ENCODE measurements at places on chromosomes 12 and 14.

DNA sequence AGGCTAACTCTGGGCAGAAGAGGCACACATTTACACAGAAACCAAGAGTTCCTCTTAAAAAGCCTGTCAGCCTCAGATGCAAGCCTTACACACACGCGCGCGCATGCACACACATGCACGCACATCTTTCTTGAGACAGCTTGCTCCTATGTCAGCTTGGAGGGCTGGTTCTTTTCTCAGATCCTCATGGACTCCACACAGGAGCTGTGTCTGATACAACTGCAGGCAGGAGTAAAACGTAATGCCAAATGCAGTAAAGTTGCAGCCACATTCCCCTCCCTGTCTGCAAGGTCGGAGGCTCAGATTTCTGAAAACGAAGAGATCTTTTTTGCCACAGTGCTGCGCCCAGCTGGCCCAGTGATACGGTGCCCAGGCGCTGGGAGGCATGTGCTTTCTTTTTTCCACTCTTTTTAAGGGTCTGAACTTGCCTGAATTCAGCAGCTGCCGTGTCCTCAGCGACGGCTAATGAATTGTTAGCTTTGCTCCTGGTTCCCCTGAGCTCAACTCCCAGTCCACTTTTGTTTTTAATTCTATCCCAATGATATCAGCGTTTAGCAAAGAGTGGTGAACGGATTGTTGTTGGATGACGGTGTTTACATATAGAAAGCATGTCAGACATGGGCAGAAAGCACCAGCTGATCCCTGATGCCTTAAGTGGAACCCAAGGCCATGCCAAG lies 72.9 kb upstream of the FOXN3 start:
- DNase-seq: peak; percentile 83

DNA sequence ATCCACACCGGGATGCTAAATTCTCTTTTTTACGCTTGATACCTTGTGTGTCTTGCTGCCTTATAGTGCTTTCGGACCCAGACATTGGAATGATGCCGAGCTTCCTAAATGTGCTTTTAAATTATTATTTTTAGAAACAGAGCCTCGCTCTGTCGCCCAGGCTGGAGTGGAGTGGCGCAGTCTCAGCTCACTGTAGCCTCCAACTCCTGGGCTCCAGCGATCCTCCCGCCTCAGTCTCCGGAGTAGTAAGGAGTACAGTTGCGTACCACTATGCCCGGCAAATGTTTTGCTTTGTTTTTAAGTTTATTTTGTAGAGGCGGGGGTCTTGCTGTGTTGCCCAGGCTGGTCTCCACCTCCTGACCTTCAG lies 489 bp upstream of the EML5 start:
- no peak for DNase-seq

DNA sequence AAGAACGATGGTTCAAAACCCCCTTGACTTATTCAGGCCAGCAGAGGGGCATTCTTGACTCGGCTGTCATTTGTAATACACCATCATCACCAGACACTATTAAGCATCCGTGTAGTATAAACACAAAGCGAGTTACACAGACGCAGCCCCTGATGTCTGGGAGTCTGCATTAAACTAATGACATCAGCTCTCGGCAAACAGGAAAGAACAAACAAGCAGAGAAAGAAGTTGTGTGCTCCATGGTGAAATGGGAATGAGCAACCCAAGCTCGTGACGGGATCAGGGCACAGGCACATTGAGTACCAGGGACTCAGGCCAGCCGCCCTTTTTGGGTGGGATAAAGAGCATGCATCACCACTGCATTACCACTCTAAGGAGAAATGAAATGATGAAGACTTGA lies 460.1 kb downstream of the MED13L start:
- DNase-seq: no peak

GRCh38 chr14:63543826-63544406 lies 739 bp upstream of the PPP2R5E start:
- peak; percentile 68 for DNase-seq

DNA sequence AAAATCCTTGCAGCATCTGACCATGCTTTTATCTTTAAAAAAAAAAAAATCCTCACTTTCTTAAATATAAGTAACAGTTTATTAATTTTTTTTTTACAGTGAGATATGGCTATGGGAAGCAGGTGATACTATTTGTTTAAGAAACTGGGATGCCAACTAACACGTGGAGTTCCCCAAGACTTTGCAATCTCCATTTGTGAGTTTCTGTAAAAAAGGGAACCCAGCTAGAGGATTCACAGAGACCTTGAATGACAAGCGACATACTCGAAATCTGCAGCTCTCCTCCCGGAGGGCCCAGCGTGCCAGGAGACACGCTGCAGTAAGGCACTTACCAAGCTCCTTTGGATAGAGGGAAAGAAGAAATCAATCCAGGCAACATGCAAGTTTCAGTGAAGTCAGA lies 30.1 kb downstream of the SLC15A4 start:
- DNase-seq: no peak

- DNase-seq: no peak
Measured at GRCh38 chr12:129657179-129657578, 246.6 kb downstream of the TMEM132D start.

- peak; percentile 34 for DNase-seq
Measured at GRCh38 chr12:123532808-123533649, 490 bp downstream of the RILPL1 start.

GRCh38 chr14:104924421-104925213 lies at the start of gene PLD4:
Gene PLD4 (plus strand): TSS chr14:104924879. CDS start chr14:104927141, 2,262 bp downstream.
- DNase-seq: no peak

- no peak for DNase-seq
Measured at GRCh38 chr12:51127050-51127729, 43.8 kb upstream of the CSRNP2 start.

DNA sequence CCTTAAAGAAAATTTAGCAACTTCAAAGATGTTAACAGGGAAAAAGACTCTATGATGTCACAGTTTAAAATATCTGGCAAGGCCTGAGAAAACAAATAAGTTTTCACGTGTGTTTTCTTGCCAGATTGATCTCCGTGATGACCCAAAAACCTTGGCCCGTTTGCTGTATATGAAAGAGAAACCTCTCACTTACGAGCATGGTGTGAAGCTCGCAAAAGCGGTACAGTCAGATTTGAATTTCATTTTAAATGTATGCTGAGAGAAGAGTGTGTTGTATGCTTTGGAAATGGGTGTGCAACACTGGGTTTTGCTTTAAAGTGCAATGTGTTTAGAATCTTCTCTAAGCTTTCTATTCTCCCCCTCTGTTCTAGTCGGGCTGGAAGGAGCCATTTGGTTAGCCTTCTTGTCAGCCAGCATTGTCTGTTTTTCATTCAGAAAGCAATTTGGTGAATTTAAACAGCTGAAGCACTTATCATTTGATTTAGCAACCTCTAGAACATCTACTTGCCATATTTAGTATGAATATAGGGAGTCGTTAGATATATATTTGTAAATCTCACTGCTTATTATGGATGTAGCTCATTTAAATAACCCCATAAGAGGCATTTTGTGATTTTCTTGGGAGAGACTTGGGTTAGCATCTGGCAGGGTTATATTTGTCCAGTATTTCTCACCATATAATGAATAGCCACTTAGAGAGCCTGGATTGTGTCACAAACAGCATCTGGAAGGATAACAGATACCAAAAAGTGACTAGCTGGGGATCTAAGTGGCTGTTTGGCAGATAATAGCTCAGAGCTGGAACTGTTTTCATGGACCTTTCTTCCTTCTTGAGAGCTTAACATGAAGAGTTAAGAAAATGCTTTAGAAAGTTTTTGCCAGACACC lies 35.5 kb downstream of the GPHB5 start:
- peak; percentile 97 for DNase-seq

- no peak for DNase-seq
Measured at GRCh38 chr14:72790887-72791566, 102.9 kb downstream of the DPF3 start.

DNA sequence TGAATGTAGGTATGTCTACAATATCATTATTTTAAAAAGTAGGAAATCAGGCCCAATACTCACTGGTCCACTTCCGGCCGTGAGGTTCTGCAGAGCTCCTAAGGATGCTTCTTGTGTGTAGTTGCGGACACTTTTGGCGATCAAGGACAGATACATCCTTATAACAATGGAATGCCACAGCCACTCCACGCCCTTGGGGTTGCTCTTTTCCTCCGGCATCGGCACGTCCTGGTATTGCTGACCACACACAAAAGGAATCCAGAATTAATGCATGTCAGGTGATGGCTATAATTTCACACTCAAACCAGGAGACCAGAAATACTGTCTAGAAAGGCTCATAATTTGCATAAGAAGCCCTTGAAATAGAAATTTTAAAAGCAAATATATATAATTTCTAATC lies 65.6 kb upstream of the YARS2 start:
- no peak for DNase-seq

- peak; percentile 33 for DNase-seq
Measured at GRCh38 chr12:120834489-120835303, 69.5 kb downstream of the SPPL3 start.

DNA sequence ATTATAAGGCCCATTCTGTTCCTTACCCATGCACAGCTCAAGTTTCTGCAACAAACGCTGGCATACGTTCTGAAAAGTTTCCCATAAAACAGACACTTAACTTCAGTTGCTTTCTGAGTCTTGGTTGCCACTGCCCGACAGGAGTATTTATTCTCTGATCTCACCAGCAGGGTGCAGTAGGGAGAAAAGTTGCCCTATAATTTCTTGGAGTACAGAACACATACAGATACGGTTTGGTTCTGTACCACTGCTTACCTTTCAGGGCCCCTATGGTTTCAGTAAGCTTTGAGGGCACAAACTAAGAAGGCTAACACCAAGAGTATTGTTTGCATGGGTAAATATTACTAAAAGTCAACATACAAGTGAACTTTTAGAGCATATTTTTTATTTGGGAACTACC lies 77.9 kb downstream of the SPATA7 start:
- no peak for DNase-seq

- DNase-seq: no peak
Measured at GRCh38 chr14:59303216-59303615, 114.7 kb downstream of the DAAM1 start.

DNA sequence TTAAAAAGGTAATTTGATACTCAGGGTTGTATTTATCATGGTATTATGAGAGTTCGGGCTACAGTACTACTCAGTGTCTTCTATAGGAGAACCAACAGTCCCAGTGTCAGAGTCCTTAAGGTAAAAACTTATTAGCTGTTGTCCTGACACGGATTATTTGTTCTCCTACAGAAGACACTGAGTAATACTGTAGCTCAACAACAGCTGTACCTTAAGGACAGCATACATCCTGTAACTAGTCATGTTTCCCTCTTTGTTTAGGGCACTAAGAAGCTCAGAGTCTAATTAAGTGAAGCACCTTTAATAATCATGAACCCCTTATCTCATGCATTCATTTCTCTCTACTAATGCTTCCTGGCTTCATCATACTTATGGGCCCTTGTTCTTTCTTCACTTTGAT lies 33.9 kb downstream of the ARF6 start:
- DNase-seq: no peak

DNA sequence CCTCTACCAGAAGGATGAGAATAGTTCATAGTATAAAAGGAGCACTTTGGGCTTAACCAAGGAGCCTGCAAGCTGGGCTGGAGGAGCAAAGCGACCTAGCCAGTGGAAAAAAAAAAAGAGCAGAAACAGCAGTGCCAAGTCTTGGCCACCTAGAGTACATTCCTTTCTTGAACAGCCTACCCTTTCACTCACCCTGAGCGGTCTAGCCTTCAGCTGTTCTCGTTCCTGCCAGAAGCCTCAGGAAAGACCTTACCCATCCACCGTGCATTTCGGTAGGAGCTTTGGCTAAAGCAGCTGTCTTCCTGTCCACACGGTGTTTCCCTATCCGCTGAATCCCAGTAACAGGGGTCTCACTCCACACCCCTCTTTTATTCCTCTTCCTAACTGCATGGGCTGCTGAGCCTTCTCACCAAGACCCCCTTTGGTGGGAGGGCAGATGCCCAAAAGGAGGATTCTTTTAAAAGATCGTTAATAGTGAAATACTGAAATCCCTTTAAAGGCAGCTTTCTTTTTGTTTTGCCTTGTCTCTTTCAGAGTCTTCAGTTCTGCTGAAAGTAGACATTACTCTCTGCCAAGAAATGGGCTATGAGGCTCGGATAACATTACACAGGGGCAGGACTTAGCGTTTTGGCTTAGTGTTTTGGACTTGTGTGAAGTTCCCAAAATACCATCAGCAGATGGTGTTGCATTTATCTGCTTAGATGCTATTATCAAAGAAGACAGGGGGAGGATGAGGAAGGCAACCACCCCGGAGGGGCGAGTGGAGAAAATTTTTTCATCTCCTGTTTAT lies 88.5 kb upstream of the METAP2 start:
- peak; percentile 88 for DNase-seq

DNA sequence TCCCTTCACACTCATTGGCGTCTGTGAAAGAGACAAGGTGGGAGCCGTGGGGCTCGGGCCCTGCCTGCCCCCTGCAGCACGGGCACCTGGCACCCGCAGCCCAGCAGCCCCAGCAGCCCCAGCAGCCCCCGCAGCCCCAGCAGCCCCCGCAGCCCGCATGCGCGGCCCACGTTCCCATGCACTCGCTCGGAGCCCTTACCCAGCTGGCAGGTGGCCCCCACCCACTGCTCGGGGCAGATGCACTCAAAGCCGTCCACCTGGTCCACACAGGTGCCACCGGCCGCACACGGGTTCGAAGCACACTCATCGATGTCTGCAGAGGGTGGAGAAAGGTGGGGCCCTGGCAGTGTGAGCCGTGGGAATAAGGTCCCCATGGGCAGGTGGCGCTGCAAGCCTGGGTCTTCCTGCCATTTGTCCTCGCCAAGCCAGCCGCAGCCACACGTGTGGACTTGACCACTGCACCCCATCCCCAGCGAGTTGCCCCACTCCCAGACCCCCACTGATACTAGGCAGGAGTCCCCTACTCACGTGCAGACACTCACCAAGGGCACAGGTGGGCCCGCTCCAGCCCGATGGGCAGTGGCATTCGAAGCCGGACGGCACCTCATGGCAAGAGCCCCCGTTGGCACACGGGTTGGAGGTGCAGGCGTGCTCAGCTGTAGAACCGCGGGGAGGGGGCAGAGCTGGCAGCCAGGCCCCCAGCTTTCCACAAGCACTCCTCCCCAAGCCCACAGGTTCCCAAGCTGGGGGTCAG lies 17.3 kb downstream of the JAG2 start:
- DNase-seq: no peak

GRCh38 chr14:32977913-32978312 lies 39.2 kb downstream of the NPAS3 start:
- DNase-seq: no peak

GRCh38 chr14:31271648-31272047 lies 64.1 kb upstream of the HECTD1 start:
- DNase-seq: no peak
